ENCODE measurements at places on chromosomes 1 and 21.

- DNase-seq: no peak
Observed at GRCh38 chr1:92554216-92554615, 67.5 kb upstream of the GFI1 start.

DNA sequence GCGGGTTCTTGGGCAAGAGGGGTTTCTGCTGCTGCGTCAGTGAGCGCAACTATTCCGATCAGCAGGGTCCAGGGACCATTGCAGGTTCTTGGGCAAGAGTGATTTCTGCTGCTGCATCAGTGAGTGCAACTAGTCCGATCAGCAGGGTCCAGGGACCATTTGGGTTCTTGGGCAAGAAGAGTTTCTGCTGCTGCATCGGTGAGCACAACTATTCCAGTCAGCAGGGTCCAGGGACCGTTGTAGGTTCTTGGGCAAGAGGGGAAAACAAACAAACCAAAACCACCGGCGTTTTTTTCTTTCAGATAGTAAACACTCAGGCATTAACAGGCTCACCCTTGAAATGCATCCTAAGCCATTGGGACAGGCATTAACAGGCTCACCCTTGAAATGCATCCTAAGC is 32.6 kb downstream of the SPATA6 start:
- DNase-seq: no peak

DNA sequence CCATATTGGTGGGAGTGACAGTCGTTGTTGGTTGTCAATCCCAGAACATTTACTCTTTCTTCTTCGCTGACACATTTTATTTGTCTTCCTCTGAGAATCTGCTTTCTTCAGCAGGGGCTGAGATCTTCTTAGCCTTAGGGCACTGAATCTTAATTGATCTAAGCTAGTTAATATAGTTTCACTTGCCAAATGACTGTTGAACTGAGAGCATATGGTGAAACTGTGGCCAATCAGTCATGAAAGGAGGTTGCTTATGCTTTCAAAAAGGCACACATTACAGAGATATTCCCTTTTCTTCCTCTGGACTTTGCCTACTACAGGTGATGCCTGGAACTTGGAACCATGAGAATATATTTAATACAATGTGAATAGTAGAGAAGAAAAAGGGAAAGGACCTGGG is 60.0 kb upstream of the KIAA0040 start:
- no peak for DNase-seq

DNA sequence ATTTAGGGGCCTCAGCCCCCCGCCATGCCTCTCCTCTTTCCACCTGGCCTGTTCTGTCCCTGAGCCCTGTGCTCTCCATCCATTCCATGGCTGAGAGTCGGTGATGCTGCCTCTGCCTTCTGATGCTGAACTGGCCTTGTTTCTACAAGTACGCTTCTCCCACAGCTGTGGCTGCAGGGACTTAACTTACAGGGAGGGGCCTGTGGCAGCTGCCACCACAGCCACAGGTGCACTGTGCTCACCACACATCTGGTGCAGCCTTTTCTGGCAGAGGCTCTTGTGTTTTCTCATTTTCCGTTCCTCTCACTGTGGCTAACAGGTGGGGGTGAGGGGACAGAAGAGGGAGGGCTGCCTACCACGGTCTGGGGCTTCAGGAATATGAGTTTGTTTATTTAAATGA is 4.2 kb downstream of the FMO1 start:
- no peak for DNase-seq

- DNase-seq: no peak
Observed at GRCh38 chr1:237748171-237748960, 142.4 kb downstream of the ZP4 start.

DNA sequence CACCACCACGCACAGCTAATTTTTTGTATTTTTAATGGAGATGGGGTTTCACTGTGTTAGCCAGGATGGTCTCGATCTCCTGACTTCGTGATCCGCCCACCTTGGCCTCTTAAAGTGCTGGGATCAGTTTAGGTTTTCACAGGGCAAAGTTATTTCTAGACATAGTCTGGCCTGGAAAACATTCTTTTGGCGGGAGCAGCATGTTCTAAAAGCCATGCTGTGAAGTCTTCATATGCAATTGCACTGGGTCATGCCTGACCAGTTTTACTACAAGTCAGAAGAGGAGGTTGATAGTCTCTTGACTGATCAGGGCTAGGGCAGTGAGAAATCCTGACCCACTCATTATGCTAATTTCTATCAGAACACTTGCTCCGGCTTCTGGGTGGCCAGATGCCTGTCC is 131.6 kb upstream of the POU3F1 start:
- DNase-seq: no peak
